ENCODE measurements at places on chromosomes 12 and 14.

DNA sequence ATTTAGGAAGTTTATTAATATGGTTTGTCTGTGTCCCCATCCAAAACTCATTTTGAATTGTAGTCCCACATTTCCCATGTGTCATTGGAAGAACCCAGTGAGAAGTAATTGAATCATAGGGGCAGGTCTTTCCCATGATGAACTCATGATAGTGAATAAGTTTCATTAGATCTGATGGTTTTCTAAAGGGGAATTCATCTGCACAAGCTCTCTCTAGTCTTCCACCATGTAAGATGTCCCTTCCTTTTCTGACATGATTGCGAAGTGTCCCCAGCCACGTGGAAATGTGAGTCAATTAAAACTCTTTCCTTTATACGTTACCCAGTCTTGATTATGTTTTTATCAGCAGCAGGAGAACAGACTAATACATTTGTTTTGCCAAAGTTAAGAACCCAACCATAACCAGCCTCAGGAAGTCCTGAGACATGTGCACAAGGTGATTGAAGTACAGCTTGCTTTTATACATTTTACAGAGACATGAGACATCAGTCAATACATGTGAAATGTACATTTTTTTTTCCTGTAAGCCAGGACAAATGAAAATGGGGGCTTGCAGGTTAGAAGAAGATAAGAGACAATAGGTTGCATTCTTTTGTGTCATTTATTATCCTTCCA lies 1136.7 kb downstream of the TMEM121 start:
- DNase-seq = no peak

- DNase-seq = no peak
These were observed 46.6 kb upstream of the FZD10 start for GRCh38 chr12:130115646-130116045.

GRCh38 chr14:75711105-75711795 lies 50.2 kb downstream of the TTLL5 start:
- DNase-seq = no peak

DNA sequence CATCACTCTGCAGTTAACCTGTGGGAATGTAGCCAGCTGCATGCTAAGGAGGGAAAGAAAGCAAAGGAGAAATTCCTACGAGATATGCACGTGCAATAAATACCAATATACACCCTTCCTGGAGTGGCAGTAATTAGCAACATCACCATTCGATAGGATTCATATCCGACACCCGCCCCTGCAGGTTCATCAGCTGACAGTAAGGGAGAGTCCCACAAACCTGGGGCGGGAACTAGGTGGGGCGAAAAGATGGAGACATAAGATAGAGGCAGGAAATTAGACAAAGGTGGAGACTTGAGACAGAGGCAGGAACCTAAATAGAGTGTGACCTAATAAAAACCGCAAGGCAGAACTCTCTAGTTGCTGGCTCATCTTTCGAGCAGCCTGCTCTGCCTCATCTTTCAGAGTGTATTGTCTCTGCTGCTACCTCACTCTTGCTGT lies 51.6 kb downstream of the PLEKHG3 start:
- DNase-seq = no peak

DNA sequence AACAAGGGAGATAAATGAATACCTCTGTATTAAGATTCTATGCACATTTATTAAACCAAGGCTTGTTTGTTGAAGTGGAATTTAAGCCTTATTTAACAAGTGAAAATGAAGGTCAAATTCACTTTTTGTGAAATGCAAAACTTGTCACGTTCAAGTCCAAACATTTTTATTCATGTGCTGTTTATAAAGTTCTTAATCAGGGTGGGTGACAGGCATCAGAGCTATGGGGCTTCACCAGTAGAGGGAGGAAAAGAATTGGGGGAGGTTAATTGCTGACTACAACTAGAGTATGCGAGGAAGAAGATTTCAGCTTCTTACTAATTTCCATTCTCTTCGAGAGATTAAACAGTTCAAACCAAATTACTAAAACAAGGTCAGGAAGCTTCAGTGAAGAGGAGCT lies 9.7 kb downstream of the MOK start:
- DNase-seq = no peak

DNA sequence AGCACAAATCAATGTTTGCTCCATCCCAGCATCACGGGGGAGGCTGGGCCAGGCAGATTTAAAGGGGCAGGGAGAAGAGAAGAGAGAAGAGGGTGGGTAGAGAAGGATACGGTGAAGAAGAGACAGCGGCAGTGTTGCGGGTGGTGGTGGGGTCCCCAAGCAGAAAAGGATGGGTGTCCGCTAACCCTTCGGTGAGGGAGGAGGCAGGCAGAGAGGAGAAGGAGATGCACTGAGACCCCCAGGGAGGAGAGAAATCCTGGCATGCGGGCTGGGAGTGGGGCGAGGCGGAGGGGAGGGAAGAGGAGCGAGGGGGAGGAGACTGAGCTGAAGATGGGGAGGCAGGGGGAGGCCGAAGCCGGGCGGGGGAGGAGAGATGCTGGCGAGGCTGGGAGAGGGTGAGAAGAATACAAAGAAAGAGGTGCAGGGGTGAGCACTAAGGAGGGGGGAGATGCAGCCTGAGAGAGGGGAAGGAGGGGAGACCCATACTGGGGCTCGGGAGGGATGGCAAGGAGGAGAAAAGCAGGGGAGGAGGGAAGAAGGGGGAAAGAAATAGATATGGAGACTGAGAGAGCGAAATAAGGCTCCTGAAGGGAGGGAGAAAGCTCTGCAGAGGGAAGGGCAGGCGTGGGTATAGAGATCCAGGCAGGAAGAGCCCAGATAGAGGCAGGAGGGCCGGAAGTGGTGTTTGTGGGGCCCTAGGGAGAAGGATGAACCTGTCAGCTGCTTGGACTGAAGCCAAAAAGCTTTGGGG lies at the start of gene JPH4:
JPH4 (minus strand) TSS at position 231 of the 751 bp plus-strand sequence. CDS start 1,337 bp downstream, outside the sequence.
- DNase-seq = no peak

DNA sequence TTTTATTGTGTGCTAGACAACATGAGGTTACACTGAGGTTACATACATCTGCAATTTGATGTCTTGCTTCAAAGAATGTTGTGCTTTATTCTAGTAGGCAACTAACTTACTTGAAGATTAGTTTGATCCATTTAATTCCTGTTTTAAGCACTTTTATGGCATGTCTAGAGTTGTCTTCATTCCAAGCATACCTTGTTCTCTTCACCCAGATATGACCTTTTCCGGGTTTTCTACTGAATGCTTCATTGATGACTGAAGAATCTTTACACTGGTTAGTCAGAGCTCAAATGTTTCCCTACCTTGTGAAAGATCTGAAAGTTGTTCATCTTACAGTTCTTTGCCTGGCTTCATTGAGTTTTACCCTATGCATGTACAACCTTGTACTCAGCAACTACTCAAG lies 274.0 kb upstream of the KITLG start:
- no peak for DNase-seq

- no peak for DNase-seq
These were observed 247.2 kb downstream of the ALX1 start for GRCh38 chr12:85527192-85527591.

- no peak for DNase-seq
These were observed 723.4 kb upstream of the MDGA2 start for GRCh38 chr14:48398675-48399282.

DNA sequence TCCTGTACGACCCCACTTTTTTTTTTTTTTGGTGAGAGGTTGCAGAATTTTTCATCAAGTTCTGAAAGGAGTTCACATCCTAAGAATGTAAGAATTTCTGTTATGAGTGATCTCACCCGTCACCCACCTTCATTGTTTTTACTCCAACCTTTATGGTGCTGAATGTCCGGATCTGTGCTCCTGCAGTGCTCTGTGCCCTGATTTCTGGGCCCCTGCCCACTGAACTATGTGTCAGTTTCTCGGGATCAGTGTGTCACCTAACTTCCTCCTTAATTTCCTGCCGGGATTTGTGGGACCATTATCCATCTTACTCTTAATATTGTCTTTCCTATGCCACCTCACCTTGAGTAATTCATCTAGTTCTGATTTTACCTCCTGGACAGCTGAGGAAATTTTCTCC lies 11.6 kb downstream of the RASSF8 start:
- DNase-seq = no peak

- no peak for DNase-seq
These were observed 2.5 kb downstream of the HSPB8 start for GRCh38 chr12:119181202-119181601.

DNA sequence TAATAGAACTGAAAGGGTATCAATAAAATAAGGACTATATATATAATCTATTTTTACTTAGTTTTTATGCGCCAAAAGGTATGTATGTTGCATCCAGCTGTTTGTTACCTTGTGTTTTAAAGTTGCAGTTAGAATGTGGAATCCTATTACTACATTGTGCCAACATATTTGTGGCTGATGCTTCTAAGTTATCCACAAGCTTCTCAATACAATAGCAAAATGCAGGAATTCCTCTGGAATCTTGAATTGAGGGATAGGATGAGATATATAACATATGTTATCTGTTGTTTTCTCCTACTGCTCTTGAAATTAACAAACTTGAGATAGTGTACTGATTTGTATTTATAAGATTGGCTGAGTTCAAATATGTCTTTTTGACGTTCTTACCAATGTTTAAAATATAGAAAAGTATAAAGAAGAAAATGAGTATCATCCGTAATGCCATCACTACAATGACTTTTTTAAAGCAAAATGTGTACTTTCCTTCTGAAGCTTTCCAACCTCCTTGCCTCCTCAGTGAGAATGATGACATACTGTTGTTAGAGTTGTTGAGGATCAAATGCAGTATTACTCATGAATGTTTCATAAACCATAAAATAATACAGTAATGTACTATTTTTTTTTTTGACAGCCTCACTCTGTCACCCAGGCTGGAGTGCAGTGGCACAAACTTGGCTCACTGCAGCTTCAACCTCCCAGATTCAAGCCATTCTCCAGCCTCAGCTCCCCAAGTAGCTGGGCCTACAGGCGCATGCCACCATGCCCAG lies 6.6 kb downstream of the RAP1B start:
- DNase-seq = no peak

DNA sequence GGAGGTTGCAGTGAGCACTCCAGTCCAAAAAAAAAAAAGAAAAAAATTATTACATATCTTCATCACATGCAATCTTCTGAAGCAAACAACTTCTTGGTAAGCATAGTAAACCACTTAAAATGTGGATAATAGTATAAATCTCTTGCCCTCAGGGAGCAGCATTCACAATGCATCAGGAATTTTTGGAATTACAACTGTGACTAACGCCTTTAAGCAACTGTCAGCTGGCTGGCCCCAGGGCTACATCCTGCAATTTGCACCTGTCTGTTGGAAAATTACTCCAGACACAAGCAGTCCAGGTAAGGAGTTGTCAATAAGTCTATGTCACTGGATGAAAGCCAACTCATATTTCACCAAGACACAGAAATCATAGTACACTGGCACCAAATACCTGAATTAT lies 5.5 kb upstream of the SLC7A7 start:
- DNase-seq = no peak

DNA sequence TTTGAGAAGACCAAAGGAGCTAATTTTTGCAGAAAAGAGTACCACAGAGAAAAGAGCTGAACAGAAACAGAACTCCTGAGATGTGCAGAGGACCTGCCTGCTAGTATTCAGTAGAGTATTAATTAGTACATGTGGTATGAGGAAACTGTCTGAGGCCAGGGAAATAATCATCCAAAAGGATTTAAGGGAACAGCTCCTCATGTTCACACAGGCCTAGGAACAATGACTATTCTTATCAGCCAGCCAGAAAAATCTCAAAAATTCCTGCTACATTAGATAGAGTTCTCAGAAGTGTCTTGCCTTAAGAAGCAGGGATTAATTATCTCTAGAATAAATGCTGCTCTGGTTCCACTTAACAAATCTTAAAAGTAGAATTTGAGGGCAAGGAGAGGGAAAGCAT lies 36.4 kb downstream of the PKP2 start:
- DNase-seq = no peak

DNA sequence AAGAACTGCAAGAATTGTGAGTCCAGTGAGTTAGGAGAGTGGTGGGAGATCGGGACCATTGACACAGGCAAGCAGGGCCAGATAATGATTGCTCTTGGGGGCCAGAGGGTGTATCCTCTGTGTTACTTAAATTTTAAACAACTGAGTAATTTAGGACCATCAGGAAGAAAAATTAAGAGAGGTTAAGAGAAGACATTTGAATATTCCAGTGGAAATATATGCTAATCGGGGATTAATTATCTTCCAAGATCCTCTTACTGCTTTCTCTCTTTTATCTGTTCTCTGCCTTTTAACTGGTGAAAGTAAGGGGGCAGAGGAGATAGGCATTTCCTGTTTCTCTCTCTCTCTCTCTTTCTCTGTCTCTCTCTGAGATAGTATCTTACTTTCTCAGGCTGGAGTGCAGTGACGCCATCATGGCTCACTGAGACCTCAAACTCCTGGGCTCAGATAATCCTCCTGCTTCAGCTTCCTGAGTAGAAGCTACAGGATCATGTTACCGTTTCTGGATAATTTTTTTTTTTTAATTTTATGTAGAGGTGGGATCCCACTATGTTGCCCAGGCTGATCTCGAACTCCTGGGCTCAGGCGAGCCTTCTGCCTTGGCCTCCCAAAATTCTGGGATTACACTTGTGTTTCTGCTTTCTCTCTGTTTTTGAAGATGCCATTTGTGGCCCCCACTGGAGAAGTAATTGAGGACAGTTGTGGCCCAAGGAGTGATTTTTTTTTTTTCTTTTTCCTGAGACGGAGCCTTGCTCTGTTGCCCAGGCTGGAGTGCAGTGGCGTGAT lies 85.1 kb downstream of the DIP2B start:
- no peak for DNase-seq

DNA sequence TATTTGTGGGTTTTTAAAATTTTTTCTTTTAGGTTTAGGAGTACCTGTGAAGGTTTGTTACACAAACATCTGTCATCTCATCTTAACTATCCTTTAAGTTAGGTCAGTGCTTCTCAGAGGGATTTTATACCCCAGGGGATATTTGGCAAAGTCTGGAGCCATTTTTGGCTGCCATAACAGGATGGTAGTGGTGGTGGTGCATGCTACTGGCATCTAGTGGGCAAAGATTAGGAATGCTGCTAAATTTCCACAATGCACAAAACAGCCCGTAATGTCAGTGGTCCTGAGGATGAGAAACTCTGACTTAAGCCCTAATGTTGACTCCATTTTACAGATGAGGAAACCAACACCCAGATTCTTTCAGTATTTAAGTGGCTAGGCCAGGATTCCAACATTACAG lies 85.2 kb upstream of the MYF6 start:
- DNase-seq = no peak

DNA sequence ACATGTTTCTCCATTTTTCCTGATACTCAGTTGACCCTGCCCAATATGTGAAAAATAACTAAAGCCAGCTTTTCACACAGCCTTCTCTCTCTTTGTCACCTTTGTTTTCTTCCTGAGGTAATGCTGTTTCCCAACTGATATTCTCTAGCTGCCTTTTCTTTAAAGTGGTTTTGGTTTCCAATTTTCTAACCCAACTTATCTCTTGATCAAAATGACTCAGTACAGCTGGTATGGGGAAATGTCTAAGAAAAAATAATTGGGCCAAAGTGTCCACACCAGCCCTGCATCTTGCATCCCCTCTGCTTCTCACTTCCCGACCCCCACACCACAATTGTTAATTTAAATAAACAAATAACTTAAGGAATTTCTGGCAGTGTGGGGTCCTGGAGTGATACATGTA lies 193.8 kb downstream of the SYT1 start:
- DNase-seq = no peak

DNA sequence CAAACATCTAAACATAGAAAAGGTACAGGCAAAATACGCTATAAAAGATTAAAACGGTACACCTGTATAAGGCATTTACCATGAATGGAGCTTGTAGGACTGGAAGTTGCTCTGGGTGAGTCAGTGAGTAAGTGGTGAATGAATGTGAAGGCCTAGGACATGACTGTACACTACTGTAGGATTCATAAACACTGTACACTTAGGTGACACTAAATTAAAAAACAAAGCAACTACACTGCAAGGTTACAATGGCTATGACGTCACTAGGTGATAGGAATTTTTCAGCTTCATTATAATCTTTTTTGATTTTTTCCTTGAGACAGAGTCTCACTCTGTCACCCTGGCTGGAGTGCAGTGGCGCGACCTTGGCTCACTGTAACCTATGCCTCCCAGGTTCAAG lies 269.2 kb downstream of the KSR2 start:
- no peak for DNase-seq
